ENCODE measurements at places on chromosomes 5 and 9. TPM values are rescaled to one million over a fixed set of nuclear protein-coding genes. Genes with fewer than 3 reads are reported as not detected.
A peak's percentile ranks its signal among the peaks of the same experiment; 100 is the strongest.

PCDHA12 gene
- total RNA-seq = 0.09 TPM

DNA sequence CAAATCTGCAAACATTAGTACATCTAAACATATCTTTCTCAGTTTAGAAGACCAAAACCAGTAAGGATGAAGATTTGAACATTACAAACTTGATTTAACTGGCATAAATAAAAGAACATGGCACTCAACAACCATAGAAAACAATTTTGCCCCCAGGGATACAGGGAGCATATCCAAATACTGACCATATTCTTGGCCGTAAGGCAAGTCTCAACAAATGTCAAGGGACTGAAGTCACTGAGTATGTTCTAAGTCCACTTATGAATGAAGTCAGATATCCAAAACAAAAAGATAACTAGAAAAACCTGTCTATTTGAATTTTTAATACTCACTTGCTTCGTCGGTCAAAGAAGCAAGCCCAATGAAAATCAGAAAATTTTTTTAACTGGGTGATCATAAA, 14.1 kb downstream of the FEM1C start:
- no peak overlapping the region for H3K27ac ChIP-seq
- H3K4me3 ChIP-seq = no peak overlapping the region
- peak; percentile 57 for DNase-seq
- H3K4me1 ChIP-seq = no peaks in the 10 kb centered on the region

- H3K27ac ChIP-seq = no peak overlapping the region
- no peaks in the 10 kb centered on the region for H3K27me3 ChIP-seq
- H3K4me3 ChIP-seq = no peak overlapping the region
- H3K4me1 ChIP-seq = peaks cover 13% of the 10 kb centered on the region
- DNase-seq = no peak
Measured at GRCh38 chr9:136732444-136733178, 10.1 kb downstream of the LCN10 start.

- H3K36me3 ChIP-seq = no peaks in the 10 kb centered on the region
- no peak overlapping the region for H3K27ac ChIP-seq
- no peak overlapping the region for H3K4me3 ChIP-seq
- peaks cover 2% of the 10 kb centered on the region for H3K27me3 ChIP-seq
Measured at GRCh38 chr5:119631660-119632059, 2.3 kb downstream of the FAM170A start.
